Stimulated activated CD4-positive, alpha-beta T cell treated with anti-CD3 and anti-CD28 coated beads, Interleukin-2, amount 100 ng/mL, for 48 hours (primary cell): ENCODE measurements at places on chromosomes 16 and 17.

GRCh38 chr17:30376621-30377452, 1.9 kb upstream of the CPD start:
- DNase-seq = peak; percentile 37

DNA sequence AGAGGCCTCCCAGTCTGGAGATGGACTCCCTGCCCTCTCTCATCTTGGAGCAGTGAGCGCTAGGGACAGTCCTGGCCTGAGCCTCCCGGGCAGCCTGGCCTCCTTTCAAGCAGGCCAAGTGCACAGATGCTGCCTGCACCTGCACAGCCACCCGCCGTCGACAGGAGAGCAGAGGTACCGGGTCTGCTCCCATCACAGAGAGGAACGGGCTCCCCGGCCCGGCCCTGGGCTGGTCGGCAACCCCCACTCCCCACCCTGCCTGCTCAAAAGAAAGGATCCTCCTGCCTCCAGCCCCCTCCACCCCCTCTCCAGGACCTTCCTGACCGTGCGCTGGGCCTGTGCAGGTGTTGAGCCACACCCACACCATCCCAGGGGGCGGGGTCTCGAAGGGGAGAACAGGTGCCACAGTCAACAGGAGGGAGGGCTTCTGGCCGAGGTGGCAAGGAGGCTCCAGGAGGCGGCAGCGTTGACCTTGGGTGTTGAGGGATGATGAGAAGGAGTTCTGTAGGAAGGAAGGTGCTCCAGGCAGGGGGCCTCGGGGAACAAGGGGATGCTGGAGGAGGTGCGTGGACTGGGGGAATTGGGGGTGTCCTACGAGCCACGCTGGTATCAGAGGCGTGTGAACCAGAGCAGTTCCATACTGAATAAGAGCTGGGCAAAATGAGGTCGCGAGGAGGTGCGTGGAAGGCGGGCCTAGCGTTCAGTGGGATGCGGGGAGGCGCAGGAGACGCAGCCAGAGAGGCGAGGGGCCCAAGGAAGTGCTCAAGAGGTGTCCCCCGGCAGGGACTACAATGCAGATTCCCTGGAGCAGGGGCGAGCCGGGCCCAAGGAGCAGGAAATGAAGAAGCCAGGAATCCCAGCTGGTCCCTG, 967 bp upstream of the CDH15 start:
- no peak for DNase-seq

GRCh38 chr17:7312432-7313087, 2.6 kb downstream of the GPS2 start:
- no peak for DNase-seq

GRCh38 chr16:67533024-67533560, 4.5 kb downstream of the RIPOR1 start:
- DNase-seq = no peak

- DNase-seq = no peak
Measured at GRCh38 chr17:70070305-70071027, 4.6 kb upstream of the KCNJ16 start.

DNA sequence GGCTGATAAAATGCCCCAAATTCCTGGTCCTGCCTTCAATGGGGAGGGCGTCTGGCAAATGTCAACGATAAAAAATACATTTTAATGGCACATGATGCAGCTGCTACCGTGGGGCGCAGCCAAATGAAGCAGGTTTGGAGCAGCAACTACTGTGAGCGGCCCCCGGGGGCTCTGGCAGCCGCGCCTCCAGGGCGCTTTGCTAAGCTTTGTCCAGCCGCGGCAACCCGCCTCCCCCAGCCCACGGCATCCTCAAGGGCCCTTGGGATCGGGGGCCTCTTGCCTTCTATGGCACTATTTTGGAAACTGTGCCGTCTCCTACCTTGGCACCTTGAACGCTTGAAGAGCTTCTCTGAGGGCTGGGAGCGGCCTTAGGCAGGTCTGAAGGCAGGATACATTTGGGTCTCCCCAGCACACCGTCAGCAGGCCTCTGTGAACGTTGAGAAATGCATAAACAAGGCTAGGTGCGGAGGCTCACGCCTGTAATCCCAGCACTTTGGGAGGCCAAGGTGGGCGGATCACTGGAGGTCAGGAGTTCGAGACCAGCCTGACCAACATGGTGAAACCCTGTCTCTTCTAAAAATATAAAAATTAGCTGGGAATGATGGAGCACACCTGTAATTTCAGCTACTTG, 25.1 kb downstream of the TBX4 start:
- DNase-seq = no peak

GRCh38 chr17:60601447-60602384, 1.7 kb downstream of the PPM1D start:
- DNase-seq = peak; percentile 48

DNA sequence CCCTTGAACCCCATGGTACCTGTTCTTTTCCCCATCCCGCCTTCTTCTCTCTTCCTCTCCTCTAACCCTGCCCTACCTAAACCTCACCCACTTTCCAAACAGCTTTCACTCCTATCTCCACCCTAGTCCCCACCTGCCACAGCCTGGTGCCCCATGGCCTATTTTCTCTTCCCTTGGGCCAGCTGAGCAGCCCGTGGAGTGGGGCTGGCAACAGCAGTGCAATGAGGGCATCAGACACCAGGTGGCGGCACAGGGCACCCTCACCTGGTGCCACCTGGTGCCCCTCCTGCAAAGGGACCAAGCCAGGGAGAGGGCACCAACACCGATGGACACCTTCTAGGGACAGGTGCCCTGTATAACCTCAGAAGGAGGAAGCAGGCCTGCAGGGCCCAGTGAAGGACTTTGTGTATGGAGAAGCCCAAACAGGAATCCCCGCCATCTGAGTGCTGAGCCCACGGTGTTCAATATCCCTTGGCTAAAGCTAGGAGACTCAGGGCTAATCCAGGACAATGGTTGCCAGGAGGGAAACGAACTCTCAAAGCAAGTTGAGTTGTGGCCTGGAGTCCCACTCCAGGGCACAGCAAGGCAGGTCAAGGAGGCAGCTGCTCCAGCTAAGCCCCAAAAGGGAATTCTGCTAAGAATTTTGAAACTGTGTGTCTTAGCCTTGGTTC, 4.0 kb upstream of the ABCC3 start:
- peak; percentile 56 for DNase-seq

- no peak for DNase-seq
Measured at GRCh38 chr17:55238931-55239297, 25.8 kb upstream of the HLF start.

DNA sequence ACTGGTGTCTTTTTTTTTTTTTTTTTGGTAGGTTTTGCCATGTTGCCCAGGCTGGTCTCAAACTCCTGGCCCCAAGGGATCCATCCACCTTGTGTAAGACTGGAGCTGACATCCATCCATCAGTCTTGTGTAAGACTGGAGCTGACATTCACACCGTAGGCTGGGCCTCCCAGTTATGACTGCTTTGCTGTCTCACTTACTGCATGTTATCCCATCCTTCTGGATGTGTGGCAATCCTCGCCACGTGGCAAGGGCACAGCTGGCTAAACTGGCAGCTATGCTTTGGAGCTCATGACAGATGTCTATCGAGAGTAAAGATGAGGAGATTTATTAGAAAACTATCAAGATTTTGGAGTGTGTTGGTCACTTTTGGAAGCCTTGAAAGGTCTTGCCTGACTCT, 115.1 kb downstream of the ABCA8 start:
- DNase-seq = no peak

DNA sequence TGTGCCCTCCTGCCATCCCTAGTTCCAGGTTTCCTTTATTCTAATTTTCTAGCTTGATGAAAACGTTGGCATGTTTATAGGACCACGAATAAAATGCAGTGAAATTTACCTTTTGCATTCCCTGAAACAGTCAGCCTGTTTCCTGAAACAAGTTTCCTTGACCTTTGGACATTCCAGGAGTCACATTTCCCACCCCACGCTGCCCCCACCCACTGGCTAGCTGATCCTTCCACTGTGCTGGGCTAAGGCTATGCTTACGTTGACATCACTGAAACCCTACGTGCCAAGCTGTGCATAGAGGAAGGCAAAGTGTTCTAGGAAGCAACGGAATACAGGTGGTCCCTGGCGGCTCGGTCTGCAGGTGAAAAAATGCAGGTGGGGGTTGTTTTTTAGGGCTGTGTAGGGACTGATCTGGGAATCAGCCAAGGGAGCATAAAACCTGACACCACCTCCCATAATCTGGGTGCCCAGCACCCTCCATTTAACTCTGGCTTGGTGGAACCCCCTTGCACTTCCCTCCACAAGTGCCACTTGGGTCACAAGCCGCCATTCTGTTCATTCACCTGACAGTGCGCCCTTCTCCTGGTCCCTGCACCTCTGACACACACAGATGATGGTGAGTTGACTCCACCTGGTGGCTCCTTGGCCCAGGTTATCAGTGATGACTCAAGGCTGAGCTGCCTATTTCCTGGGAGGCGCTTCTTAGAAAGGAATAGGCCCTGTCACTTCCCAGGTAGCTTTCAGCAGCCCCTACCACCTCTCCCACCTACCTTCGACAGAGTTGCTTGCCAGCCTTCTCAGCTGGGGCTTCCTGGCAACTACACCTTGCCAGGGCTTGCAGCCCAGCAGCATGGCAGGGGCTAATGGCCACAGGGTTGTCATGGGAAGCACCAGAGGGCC, 83.7 kb downstream of the N4BP1 start:
- no peak for DNase-seq

DNA sequence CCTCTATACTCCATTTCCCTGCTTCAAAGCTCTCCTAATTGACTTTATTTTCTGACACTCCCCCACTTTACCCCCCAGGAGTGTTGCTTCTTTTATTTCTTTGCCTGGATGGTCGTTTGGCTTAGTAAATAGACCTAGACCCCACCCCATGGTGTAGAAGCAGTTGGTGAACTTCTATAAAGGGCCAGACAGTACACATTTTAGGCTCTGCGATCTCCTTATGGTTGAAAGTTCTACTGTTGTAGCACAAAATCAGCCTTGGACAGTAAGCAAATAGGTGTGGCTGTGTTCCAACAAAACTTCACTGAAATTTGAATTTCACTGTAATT, 31.9 kb downstream of the ZNF287 start:
- DNase-seq = no peak

DNA sequence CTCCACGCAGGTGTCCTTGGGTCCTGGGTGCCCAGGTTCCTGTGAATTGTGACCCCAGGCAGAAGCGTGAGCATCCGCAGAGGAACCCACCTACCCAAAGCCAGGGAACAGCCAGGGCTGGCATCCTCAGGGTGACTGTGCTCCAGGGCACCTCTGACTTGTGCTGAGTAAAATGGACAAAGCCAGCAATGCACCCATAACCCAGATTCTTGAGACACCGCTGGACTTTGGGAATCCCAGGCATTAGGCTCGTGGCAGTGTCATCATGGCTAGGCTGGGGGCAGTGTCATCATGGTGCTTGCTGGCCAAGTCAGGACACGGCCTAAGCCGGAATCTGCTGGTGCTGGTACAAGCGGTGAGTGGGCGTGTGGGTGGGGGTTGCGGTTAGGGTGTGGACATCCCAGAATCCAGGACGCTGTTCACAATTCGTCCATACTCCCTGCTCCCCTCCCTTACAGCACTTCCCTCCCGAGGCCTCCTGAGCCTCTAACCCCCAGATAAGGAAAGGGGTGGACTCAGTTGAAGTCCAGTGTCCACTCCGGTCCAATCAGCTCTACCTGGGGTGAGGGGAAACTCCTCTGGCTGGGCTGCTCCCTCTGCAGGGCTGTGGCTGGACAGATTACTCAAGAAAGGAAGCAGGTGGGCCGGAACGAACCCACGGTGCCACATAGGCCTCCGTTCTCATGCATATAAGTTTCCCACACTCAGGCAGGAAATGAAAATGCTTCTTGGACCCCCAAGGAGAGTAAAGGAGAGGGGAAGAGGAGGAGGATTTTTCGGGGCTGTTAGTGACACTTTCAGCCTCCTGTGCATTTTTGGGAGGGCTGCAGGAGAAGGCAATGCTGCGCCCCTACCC, 138.9 kb downstream of the SEC14L1 start:
- DNase-seq = no peak

GRCh38 chr17:46140645-46141197, 52.5 kb downstream of the KANSL1 start:
- DNase-seq = no peak

DNA sequence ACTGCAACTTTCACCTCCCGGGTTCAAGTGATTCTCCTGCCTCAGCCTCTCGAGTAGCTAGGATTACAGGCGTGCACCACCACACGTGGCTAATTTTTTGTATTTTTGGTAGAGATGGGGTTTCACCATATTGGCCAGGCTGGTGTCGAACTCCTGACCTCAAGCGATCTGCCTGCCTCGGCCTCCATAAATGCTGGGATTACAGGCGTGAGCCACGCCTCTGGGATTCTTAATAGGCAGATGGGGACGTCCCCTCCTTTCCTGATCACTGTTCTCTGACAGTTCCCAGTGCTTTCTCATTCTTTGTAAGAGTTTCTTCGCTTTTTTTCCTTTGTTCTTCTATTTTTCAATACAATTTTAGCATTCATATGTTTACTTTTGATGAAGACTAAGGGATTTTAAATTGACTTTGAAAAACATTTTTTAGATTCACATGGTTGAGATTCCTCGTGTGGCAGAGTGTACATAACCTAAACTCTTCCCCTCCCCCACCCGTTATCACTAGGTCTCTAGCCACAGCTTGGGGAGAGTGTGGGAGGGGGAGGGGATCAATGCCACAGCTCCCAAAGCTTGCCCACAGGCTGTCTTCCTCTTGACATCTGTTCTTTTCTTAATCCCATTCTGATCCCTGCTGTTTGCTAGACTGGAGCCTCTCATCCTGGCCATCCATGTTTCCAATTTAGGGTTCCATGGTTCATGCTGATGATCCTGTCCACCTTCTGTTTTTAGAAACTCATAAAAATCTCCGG, 11.0 kb downstream of the ADORA2B start:
- no peak for DNase-seq

DNA sequence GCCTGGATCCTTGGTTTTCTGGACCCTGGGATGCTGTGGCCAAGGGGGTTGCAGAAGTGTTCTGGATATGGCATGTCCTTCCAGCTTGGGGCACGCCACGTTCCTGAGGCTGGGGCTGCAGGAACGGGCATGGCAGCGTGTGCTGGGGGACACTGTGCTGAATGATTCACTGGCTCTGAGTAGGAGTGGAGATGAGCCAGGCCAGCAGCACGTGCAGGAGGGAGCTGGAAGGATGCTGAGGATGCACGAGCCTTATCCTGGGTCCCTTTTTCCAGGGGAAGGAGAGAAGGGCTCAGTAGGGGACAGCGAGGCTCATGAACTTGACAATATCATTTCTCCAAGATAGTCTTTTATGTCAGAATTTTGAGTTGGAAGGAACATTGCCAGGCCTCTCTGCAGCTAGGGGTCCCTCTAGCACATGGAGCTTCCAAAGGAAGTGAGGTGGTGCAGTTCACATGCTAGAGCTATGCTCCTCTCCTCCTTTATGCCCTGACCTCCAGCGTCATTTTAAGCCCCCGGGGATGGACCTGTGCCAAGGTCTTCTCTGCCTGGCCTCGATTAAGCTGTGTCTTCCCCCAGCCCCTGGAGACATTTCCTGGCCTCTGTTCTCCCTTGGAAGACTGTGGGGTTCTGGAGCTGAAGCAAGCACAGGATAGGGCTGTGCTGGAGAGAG, 125.9 kb downstream of the OR1D5 start:
- no peak for DNase-seq

- no peak for DNase-seq
Measured at GRCh38 chr16:77433146-77433545, 1.7 kb downstream of the ADAMTS18 start.
